Central memory CD8-positive, alpha-beta T cell (primary cell): ENCODE measurements at places on chromosomes 3 and 15.
A peak's percentile ranks its signal among the peaks of the same experiment; 100 is the strongest.

GRCh38 chr15:51969728-51970127, 1.9 kb downstream of the LEO1 start:
- H3K36me3 ChIP-seq, result peaks cover 26% of the 10 kb centered on the region
- peaks cover 35% of the 10 kb centered on the region for H3K4me1 ChIP-seq
- H3K4me3 ChIP-seq, result no peak overlapping the region
- DNase-seq, result no peak

DNA sequence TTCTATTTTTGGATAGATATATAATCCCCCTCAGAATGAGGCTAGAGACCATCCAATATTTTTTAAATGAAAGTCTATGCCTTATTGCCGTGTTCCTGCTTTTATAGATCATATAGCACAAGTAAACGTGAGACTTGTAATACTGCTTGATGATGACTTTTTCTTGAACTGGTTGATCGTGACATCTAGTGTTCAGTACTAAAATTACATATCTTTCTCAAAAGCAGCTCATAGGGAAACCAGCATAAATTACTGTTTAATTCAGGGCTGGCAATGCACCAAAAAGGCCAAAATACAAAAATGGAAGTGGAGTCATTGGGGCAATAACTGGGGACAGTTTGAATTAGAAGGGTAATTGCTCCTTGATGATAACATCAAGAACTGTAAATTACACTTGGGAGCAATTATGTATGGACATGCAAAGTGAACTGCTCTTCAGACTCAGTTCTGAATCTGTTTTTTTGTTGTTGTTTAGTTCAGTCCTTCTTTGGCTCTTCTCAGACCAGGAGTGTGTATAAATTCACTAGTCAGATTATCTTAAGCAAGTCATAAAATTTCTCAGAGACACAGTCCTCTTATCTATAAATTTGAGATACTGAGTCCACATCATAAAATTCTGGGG, 325.3 kb downstream of the THSD4 start:
- H3K4me3 ChIP-seq, result no peak overlapping the region
- H3K4me1 ChIP-seq, result no peaks in the 10 kb centered on the region
- no peak overlapping the region for H3K27ac ChIP-seq
- peaks cover 14% of the 10 kb centered on the region for H3K27me3 ChIP-seq

- peaks cover 31% of the 10 kb centered on the region for H3K27me3 ChIP-seq
- DNase-seq, result no peak
- H3K4me1 ChIP-seq, result no peaks in the 10 kb centered on the region
- H3K36me3 ChIP-seq, result no peaks in the 10 kb centered on the region
- H3K27ac ChIP-seq, result no peak overlapping the region
- peak overlapping the region; percentile 62 for H3K4me3 ChIP-seq
Observed at GRCh38 chr15:99014803-99015697, 7.5 kb upstream of the PGPEP1L start.

- no peak overlapping the region for H3K27ac ChIP-seq
- H3K27me3 ChIP-seq, result no peaks in the 10 kb centered on the region
- DNase-seq, result no peak
Observed at GRCh38 chr15:92091155-92091734, 237.7 kb downstream of the SLCO3A1 start.

- no peak for DNase-seq
- peaks cover 46% of the 10 kb centered on the region for H3K4me1 ChIP-seq
- no peak overlapping the region for H3K27ac ChIP-seq
- H3K4me3 ChIP-seq, result no peak overlapping the region
Observed at GRCh38 chr3:153215966-153216365, 53.9 kb downstream of the RAP2B start.

GRCh38 chr3:127815641-127816605, 6.4 kb downstream of the MGLL start:
- H3K4me1 ChIP-seq, result no peaks in the 10 kb centered on the region
- no peak for DNase-seq
- no peak overlapping the region for H3K4me3 ChIP-seq

GRCh38 chr3:134359121-134360010, 14.9 kb downstream of the AMOTL2 start:
- no peaks in the 10 kb centered on the region for H3K36me3 ChIP-seq
- DNase-seq, result no peak
- peaks cover 13% of the 10 kb centered on the region for H3K4me1 ChIP-seq
- H3K4me3 ChIP-seq, result no peak overlapping the region
- no peaks in the 10 kb centered on the region for H3K27me3 ChIP-seq

- H3K27ac ChIP-seq, result no peak overlapping the region
- H3K4me1 ChIP-seq, result no peaks in the 10 kb centered on the region
- H3K4me3 ChIP-seq, result no peak overlapping the region
- peaks cover 8% of the 10 kb centered on the region for H3K36me3 ChIP-seq
- H3K27me3 ChIP-seq, result no peaks in the 10 kb centered on the region
Observed at GRCh38 chr3:4771243-4771642, 208.0 kb upstream of the BHLHE40 start.

- no peak overlapping the region for H3K27ac ChIP-seq
- no peak overlapping the region for H3K4me3 ChIP-seq
Observed at GRCh38 chr3:76021376-76021775, 236.0 kb upstream of the ZNF717 start.

GRCh38 chr3:152554980-152555379, 280.0 kb upstream of the P2RY1 start:
- no peaks in the 10 kb centered on the region for H3K36me3 ChIP-seq
- H3K27ac ChIP-seq, result no peak overlapping the region
- H3K27me3 ChIP-seq, result peaks cover 35% of the 10 kb centered on the region
- no peak for DNase-seq

- no peaks in the 10 kb centered on the region for H3K4me1 ChIP-seq
- no peaks in the 10 kb centered on the region for H3K36me3 ChIP-seq
- H3K27ac ChIP-seq, result no peak overlapping the region
Observed at GRCh38 chr15:79025201-79025600, 65.4 kb downstream of the RASGRF1 start.

DNA sequence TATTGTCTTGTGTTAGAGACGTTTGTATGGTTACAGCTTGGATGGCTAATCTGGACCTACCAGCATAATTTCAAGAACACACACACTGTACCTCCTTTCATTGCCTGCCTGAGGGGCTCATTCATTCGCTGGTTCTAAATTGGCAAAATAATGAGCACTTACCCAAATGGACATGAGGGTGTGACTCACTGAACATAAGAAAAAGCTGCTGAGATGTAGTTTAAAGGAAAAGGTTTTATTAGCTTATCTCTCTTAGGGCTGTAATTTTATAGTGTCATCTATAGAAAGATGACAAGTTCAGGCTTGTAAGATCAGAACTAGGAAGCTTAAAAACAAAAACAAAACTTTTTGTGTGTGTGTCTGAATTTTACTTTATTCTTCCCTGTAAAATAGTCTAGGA, 120.7 kb upstream of the WNT7A start:
- H3K4me3 ChIP-seq, result no peak overlapping the region
- peaks cover 39% of the 10 kb centered on the region for H3K27me3 ChIP-seq
- no peaks in the 10 kb centered on the region for H3K36me3 ChIP-seq
- no peaks in the 10 kb centered on the region for H3K4me1 ChIP-seq

DNA sequence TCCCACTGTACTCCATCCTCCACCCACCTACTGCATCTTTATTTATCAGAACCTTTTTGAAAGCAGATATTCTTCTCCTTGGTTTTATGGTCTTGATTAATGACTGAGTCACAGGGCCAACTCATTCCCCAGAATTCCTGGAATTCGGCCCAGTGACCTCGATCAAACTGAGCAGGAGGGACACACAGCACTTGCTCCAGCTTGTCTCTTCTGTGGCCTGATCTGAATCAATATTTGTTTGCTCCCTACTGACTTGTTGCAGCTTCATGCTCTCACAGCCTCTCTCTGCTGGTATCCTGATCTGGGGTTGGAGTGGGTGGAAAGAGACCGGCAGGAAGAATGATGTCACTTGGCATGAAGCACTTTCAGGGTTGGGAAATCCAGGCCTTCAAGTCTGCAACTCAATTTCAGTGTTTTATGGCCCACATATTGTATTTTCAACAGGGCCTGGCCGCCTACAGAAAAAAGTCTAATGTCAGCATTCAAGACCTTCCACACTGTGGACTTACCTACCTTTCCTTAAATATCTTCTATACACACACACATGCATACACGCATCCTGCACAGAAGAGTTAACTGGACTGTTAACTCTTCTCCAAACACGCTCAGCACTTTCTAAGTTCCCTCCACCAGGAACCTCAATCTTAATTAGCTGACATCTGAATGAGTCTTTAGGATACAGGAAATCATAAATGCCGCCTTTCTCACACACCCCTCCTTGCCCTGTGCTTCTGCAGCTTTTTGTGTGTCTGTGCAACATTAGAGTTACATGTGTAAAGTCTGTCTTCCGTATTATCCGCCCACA, 4.6 kb downstream of the ANXA2 start:
- peak overlapping the region; percentile 83 for H3K27ac ChIP-seq
- no peaks in the 10 kb centered on the region for H3K27me3 ChIP-seq
- peak overlapping the region; percentile 14 for H3K4me3 ChIP-seq
- peaks cover 73% of the 10 kb centered on the region for H3K4me1 ChIP-seq

- no peak overlapping the region for H3K4me3 ChIP-seq
- no peak overlapping the region for H3K27ac ChIP-seq
- H3K27me3 ChIP-seq, result peaks cover 11% of the 10 kb centered on the region
- no peaks in the 10 kb centered on the region for H3K36me3 ChIP-seq
- DNase-seq, result no peak
Observed at GRCh38 chr15:91824256-91824655, 29.3 kb upstream of the SLCO3A1 start.

DNA sequence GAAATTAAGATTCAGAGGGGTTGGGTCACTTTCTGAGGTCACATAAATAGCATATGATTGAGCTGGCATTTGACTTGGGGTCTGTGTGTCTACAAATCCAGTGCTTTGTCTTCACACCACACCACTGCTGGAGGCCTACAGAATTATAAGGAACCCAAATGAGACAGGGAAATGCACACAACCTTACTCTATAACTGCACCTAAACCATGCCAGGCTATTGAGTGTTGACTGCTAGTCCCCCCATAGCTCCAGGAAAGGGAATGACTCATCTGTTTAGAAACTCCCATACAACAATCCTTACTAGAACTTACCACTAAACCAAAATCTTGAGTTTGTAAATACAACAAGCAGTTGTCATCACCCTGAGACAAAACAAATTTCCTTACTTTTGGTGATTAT, 16.9 kb upstream of the TSC22D2 start:
- no peak for DNase-seq
- H3K27me3 ChIP-seq, result no peaks in the 10 kb centered on the region
- H3K4me3 ChIP-seq, result no peak overlapping the region
- no peaks in the 10 kb centered on the region for H3K4me1 ChIP-seq
- no peak overlapping the region for H3K27ac ChIP-seq

- no peak for DNase-seq
- peaks cover 12% of the 10 kb centered on the region for H3K4me1 ChIP-seq
- no peak overlapping the region for H3K4me3 ChIP-seq
- H3K27ac ChIP-seq, result peak overlapping the region; percentile 19
- no peaks in the 10 kb centered on the region for H3K27me3 ChIP-seq
- H3K36me3 ChIP-seq, result peaks cover 21% of the 10 kb centered on the region
Observed at GRCh38 chr3:183764847-183765731, 60.3 kb downstream of the MAP6D1 start.

- H3K4me1 ChIP-seq, result no peaks in the 10 kb centered on the region
- H3K36me3 ChIP-seq, result no peaks in the 10 kb centered on the region
- DNase-seq, result no peak
- no peak overlapping the region for H3K27ac ChIP-seq
- no peaks in the 10 kb centered on the region for H3K27me3 ChIP-seq
Observed at GRCh38 chr3:140068494-140069017, 133.6 kb downstream of the CLSTN2 start.

DNA sequence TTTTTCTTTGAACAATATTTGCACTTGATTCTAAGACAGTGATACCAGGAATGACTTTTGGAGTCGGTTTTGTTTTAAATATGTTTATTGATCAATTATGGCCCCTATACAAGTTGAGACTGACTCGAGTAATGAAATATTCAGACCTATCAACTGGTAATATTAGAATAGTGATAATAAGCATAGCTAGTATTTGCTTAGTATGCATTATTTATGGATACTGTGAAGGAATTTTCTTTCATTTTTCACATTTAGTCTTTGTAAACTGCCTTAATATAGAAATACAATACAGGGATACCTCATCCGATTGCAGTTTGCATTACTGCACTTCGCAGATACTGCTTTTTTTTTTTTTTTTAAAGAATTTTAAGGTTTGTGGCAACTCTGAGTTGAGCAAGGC, 107.9 kb downstream of the CNTN4 start:
- no peak for DNase-seq
- no peaks in the 10 kb centered on the region for H3K36me3 ChIP-seq
- no peak overlapping the region for H3K4me3 ChIP-seq
